ENCODE measurements at places on chromosomes 12 and 14.

DNA sequence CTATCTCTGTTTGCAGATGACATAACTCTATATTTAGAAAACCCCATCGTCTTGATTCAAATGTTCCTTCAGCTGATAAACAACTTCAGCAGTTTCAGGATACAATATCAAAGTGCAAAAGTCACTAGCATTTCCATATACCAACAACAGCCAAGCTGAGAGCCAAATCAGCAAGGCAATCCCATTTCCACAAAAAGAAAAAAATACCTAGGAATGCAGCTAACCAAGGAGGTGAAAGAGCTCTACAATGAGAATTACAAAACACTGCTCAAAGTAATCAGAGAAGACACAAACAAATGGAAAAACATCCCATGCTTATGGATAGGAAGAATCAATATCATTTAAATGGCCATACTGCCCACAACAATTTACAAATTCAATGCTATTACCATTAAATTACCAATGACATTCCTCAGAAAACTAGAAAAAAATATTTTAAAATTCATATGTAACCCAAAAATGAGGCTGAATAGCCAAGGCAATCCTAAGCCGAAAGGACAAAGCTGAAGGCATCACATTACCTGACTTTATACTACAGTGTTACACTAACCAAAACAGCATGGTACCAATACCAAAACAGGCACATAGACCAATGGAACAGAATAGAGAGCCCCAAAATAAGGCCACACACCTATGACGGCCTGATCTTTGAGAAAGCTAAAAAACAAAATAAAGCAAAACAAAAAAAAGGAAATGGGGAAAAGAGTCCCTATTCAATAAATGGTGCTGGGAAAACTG lies 901.7 kb downstream of the LRFN5 start:
- no peak for DNase-seq

DNA sequence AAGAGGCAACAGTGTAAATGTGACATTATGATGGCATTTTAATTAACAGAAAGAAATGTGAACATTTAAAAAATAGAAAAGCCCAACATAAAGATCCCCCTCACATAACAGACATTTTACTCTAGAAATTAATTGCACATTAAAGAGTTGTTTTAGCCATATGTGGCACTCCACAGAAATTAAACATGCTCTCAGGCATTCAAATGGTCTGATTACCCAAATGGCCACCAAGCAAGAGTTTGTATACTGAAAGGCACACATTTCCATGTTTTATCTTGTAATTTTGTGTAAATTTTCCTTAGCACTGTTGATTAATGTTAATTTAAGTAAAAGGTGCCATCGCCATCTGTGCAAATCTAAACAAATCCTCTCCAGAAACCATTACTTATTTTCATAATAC lies 43.5 kb downstream of the GTF2A1 start:
- DNase-seq = no peak

GRCh38 chr14:73438993-73439392 lies 19.4 kb downstream of the NUMB start:
- DNase-seq = no peak

GRCh38 chr12:34304001-34304400 lies 281.7 kb downstream of the ALG10 start:
- no peak for DNase-seq

DNA sequence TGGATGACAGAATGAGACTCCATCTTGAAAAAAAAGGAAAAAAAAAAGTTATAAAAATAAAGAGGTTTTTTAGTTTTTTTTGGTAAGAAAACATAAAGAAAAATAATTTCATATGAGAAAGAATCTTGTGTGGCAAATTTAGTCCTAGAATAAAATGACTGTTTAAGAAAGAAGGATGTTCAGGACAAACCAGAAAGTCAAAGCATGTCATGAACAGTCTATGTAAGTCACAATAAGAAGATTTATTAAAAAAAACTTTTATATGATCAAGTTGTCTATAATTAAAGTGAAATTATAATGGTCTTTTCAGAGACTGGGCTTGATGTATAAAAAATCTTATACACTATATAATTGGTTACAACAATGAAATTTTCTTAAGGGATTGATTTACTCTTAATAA lies 68.1 kb upstream of the HECTD1 start:
- DNase-seq = no peak

DNA sequence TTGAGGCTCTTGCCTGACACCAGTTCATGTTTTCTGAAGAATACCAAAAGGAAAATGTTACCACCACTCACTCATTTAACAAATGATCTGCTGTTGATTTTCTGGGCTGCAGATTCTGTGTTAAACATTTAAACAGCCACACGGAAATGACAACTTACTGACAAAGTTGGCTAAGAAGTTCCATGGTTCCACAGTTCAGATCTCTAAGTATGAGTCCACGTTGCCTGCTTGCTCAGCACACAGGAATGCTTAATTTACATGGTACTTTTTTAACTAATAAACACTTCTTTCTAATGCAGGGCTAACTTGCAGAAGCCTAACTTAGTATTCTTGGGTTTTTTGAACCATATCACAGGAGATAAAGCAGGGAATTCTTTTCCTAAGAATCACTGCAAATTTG lies 34.7 kb downstream of the PTGER2 start:
- no peak for DNase-seq

DNA sequence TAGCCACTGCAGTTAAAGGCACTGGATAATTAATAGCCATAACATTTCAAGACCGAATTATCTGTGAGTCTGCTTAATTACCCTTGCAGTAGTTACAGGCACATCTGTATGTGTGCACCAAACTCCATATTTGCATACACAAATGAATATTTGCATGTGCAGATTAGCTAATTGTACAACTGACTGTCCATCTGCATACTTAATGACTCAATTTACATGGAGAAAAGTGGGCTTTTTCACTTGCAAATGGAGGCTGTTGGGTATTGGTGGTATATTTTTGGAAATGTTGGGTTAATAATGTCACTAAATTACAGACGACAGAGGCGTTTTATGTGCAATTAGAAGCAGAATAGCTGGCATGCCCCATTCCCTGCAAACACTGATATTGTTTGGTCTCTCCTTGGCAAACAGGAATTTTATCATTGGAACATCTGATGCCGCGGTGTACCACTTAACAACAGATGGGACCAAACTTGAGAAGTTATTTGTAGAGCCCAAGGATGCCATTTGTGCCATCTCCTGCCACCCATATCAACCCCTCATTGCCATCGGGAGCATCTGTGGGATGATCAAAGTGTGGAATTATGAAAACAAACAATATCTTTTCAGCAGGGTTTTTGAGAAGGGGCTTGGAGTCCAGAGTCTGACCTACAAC lies 39.6 kb downstream of the CFAP251 start:
- no peak for DNase-seq
